Midbrain (tissue), 1 donor: ENCODE measurements at places on chromosomes 3 and 15.
A peak's percentile ranks its signal among the peaks of the same experiment; 100 is the strongest.

DNA sequence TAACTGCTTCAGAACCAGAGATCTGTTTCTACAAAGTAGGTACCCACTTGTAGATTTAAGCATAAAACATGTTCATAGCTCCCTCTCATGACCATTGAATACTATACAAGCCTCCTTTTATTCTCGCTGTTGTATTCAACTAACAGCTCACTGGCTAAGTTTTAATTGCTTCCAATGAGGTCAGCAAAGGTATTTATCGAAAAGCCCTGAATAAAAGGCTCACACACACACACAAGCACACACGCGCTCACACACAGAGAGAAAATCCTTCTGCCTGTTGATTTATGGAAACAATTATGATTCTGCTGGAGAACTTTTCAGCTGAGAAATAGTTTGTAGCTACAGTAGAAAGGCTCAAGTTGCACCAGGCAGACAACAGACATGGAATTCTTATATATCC lies at the start of gene FGF7:
FGF7 (plus strand) TSS at position 222 of the 400 bp plus-strand sequence. CDS start 1,056 bp downstream, outside the sequence.
- peak; percentile 2 for DNase-seq

DNA sequence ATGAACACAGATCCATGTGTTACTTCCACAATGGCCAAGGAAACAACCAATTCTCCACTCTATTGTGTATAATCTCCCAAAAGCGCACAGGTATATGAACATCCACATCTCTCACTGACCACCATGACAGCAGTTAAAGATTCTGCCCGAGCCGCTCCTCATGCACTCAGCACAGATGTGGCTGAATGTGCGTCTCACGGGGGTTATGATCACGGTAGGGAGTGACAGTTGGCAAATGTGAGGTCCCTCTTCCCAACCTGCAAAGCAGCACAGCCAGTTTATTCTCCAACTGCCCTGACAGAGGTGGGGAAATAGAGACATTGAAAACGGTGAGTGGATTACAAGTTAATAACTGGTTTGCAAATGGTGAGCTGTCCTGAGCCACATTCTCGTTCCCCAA lies 17.6 kb downstream of the FOXP1 start:
- DNase-seq, result no peak

GRCh38 chr15:44598892-44599291 lies 61.9 kb downstream of the EIF3J start:
- DNase-seq, result no peak

GRCh38 chr15:38058596-38059075 lies 124.2 kb downstream of the TMCO5A start:
- DNase-seq, result no peak

GRCh38 chr15:45603881-45604280 lies 16.7 kb downstream of the BLOC1S6 start:
- DNase-seq, result no peak

- peak; percentile 84 for DNase-seq
Measured at GRCh38 chr3:184133840-184134745, 1.1 kb upstream of the EIF2B5 start.

- DNase-seq, result no peak
Measured at GRCh38 chr3:123335007-123335670, 113.8 kb downstream of the ADCY5 start.

DNA sequence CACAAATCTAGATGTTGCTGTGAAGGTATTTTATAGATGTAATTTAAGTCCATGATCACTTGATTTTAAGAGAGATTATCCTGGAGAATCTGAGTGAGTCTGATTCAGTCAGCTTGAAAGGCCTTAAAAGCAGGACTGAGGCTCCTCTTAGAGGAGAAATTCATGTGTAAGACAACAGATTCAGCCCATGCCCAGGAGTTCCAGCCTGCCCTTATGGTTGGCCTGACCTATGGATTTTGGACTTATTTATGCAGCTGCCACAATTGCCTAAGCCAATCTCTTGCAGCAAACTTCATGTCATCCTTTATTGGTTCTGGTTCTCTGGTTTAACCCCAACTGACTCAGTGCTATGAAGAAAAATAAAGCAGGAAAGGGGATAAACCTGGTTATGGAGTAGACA lies 296.5 kb upstream of the RASGRP1 start:
- no peak for DNase-seq
